ENCODE measurements at places on chromosomes 13 and 19.

DNA sequence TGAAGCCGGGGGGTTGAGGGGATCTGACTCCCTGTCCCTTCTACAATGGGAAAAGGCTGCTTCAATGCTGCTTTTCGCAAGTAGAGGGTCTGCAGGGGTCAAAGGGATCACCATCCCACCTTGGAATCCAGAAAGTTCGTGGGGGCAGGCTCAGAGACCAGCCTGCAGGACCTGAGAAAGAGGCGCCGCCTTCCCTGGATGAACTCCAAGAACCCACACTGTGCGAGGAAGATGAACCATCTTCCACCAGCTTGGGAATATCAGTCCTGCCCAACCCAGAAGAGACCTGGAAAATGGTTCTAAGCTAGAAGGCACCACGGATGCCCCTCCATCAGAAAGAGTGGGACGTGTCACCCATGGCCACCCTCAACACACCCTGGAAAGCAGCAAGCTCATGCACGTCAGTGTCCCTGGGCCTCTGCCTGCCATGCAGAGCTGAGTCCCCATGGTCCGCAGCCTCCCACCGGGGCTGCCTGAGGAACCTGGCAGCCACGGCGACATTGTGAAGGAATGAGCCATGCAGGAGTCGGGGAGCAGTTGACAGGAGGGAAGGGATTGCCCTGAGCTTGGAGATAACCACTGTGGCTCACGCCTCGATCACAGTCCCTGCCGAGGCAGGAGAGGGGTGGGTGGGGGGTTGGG lies 14.6 kb downstream of the RAB3D start:
- DNase-seq, result no peak

DNA sequence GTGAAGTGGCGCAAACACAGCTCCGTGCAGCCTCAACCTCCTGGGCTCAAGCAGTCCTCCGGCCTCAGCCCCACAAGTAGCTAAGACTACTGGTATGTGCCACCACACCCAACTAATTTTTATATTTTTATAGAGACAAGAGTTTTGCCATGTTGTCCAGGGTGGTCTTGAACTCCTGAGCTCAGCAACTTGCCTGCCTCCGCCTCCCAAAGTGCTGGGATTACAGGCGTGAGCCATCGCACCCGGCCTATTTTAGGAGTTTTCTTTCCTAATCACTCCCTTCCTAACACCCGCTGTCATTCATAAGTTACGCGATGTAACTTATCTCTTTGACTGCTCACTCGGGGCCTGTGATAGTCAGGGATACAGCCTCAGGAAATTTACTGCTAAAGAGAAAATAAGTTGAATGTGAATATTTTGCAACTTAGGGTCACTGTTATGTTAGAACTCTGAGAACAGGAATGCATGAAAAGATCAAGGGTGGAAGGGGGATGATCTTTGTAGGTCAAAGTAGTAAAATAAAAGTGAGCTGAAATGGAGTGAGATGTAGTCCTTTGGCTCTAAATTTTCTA lies 140.3 kb downstream of the DCT start:
- no peak for DNase-seq

DNA sequence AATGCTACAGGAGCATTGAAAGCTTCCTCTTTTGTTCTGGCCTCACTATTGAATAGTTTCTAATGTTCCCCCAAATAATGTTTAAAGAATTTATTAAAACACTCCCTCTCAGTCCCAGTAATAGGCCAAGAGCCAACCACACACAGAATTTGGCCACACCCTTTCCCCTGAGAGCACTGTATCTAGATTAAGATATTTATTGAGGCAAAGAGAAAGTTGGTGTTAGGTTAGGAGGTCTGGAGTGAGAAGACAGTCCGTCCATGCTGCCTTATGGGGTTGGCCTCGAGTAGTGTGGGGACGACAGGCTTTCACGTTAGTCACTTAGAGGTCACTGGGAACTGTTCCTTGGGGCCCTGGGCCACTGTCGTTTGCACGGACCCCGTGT lies 122.9 kb upstream of the RNF113B start:
- no peak for DNase-seq

DNA sequence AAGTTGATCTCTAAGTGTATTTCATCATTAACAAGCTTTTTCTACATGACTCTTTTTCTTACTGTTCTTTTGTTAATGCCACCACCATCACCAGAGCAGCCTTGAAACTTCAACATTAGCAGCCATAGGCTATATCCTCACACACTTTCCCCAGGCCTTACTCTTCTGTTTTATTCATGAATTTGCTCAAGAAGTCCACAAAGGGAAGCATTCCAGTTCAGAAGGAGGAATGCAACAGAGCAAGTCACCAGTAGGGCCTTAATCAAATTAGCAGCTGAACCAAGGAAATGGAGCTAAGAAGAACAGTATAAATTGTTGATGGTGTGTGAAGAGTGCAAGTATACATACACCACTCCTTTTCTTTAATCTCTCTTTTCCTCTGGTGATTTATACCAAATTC lies 223.1 kb downstream of the NBEA start:
- DNase-seq, result no peak

- peak; percentile 69 for DNase-seq
These were observed 2.2 kb downstream of the TSC22D1 start for GRCh38 chr13:44573790-44574465.

GRCh38 chr19:52217576-52217975 lies 27.7 kb downstream of the PPP2R1A start:
- DNase-seq, result no peak

DNA sequence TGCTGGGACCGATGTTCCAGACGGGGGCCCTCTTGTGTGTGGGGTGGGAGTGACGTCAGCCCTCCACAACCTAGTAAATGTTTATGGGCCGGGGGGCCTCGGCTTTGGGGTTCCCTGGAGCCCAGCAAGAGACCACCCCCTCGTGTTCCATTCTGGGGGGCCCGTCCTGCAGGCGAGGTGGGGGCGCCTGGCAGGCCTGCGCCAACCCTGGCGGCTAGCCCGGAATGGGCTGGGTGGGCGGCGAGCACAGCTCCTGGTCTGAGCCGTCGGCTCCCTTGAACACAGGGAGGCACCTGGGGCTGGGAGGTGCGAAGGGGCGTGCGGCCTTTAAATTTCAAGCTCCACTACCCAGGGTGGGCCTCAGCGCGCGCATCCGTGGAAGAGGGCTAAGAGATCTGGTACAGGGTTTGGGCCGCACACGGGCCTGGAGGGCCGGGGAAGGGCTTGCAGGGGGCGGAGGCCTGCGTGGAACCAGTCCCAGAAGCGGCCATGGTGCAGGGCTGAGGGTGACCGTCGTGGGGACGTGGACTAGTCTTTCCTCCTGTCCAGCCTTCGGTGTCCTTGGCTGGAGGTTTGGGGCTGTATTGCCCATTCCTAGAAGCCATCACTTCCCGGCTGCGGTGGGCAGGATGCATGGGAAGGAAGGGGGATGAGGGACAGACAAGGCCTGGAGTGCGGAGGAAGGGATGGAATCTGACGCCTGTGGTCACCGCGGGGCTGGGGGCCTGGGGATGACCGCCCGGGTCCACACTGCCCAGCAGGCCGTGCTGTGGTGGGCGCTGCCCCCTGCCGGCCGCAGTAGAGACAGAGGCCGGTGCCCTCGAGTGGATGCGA lies 11.4 kb downstream of the NDUFA11 start:
- peak; percentile 48 for DNase-seq

DNA sequence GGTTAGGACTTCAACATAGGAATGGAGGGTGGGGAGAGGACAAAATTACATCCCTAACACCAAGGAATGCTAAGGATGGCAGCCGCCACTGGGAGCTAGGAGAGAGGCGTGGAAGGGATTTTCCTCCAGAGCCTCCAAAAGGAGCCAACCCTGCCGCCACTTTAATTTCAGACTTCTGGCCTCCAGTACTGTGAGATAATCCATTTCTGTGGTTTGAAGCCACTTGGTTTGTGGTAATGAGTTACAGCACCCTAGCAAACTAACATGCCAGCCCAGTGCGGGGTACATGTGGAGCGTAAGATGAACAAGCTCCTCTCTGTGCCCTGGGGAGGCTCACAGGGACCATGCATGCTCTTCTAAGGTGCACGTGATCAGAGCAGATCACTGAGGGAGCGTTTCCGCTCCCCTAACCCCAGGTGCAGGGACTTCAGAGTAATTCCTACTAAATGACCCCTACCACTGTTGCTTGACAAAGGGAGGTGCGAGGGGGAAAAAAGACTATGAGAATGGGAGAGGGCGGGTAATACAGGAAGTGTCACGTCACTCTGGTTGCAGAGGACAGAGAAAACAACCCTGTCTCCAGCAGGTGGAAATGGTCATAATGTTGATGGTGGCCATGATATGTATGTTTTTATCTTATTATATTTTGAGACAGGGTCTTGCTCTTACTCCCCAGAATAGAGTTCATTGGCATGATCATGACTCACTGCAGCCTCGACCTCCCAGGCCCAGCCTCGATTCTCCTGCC lies 12.0 kb downstream of the FPR1 start:
- DNase-seq, result peak; percentile 74

- no peak for DNase-seq
These were observed at the start of gene MISP3 for GRCh38 chr19:14072535-14073260. Gene MISP3, plus strand, starts transcription at chr19:14072786. Its CDS starts 524 bp downstream, at chr19:14073310.

- no peak for DNase-seq
These were observed 6.2 kb downstream of the ABHD8 start for GRCh38 chr19:17296976-17297375.

- peak; percentile 55 for DNase-seq
These were observed 441.7 kb downstream of the IRS2 start for GRCh38 chr13:109344552-109345157.

GRCh38 chr13:84994582-84994981 lies 804.6 kb downstream of the SLITRK6 start:
- DNase-seq, result no peak

DNA sequence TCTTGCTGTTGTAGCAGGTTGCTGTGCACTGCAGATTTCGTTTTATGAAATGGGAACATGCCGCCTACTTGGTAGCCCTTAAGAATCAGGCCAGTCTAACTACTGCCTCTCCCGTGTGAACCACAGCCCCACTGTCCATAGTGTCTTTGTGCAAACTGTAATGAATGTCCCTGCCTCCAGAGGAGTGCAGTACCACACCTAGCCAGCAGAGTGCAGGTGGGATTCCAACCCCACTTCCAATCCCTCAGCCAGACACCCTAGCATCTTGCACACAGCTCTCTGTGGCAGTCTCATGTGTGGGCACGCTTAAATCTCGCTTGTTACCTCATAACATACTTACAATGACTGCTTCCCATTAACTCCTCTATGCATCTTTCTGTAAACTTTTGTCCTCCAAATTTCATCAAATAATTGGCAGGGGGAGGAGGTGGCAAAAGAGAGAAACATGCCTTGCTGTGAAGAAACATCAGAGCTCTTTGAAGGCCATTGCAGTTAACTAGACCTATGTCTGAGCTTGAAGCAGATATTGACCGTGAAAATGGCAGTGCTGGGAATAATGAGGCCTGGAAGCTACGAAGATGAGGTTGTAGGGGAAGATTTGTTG lies 47.2 kb downstream of the ZAR1L start:
- DNase-seq, result no peak

- DNase-seq, result no peak
These were observed 1.5 kb downstream of the MYPOP start for GRCh38 chr19:45900738-45901431.

- peak; percentile 31 for DNase-seq
These were observed 187.2 kb downstream of the EFNB2 start for GRCh38 chr13:106348075-106348840.

DNA sequence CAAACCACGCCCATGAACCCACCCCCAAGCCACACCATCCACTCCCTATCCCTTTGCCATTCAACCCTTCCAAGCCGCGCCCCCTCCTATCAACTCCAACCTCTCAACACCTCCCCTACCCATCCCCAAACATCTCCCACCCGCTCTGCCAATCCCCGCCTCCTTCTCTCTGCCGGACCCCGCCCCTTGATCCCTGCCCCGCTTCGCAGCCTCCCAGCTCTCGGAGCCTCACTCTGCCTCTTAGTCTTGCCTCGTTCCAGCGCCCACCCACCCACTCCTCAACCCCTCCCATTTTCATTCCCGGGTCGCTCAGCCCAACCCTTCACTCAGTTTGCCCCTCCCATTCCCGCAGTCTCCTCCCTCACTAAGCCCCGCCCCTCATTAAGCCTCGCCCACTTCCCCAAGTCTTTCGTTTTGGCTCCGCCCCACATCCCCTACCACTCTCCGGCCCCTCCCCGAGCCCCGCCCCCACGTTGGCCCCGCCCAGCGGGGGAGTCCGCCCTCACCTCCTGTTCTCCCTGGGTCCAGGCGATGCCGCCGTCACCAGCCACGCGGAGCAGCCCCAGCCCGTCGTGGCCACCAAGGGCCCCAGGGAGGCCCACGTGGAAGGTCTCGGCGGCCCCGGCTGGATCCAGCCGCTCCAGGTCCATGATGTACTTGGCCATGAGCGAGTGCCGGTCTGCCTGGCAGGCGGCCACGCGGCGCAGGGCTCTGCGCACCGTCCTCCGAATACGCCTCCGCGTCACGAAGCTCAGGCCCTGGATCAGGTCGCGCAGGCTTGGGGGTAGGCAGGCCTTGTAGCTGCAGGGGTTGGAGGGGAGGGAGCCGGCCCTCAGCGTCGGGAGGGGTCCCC lies 5.7 kb downstream of the JAK3 start:
- no peak for DNase-seq

DNA sequence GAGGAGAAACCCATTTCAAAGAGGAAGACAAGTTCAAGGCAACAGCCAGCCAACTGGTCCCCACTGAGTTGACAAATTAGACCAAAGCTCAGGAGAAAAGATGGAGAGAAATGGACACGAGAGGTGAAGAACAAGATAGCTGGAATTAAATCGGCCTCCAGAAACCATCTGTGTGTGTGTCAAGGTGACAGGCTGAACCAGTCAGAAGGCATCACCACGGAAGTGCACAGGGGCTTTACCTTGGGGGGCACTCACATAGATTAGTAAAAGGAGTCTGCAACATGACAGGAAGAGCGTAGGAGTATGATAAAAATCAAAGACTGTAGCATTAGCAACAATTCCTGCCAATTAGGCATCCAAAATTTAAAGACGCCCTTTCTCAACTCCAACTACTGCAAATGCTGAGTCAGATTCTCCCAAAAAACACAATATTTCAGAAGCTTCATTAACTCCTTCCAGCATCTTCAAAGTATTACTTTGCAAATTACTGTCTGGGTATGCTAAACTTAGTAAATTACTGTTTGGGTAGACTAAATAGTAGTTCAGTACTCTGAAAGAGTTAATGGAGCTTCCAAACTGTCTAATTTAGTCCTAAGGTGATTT lies 66.2 kb downstream of the FOXO1 start:
- DNase-seq, result no peak

DNA sequence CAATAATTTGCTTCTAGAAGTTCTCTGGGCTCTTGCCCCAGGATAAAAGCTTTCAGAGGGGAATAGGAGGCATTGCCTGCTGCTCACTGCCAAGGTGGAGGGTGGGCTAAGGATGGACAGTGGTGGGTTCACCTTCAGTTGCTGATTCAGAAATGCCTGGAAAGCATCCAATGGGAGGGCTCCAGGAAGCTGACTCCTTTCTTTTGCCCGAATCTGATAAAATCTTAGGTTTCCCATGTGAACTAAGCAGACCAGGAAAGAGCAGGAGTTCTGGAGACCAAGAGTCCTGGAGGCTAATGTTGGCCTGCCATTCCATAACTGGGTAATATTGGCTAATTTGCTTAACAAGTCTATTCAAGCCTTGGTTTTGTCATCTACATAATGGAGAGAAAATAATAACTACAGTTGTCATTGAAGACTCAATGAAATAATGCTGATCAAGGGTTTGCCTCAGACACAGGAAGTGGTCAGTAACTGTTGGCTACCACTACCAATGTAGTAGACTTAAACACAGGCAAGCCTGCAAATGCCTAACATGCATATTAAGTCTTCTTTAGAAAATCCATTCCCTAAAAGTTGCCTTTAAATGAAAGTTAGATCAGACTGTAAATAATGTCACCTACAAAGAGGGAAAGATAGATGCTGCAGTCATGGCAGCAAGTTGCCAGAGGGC lies 528.4 kb upstream of the NBEA start:
- DNase-seq, result no peak

- DNase-seq, result no peak
These were observed 54.0 kb downstream of the KCNRG start for GRCh38 chr13:50069261-50069660.

- DNase-seq, result peak; percentile 67
These were observed 7.8 kb upstream of the HIF3A start for GRCh38 chr19:46288896-46289588.

Data from myocyte (in vitro differentiated cells).